Activated T-helper 2 cell treated with anti-CD3 and anti-CD28 coated beads, Interferon-gamma antibody, Interleukin-2, Interleukin-4, amounts not matched to agents 10 μg/mL and 5 μg/mL and 100 μg/mL, durations not matched to agents 14 hours and 24 hours and 36 hours (primary cell): ENCODE measurements at places on chromosomes 13 and 19. TPM values are rescaled to one million over a fixed set of nuclear protein-coding genes. Genes with fewer than 3 reads are reported as not detected.

Gene PLEKHF1
- 28.0 and 30.3 TPM in 2 replicates for total RNA-seq

GRCh38 chr13:97429681-97430081, 4.3 kb upstream of the RAP2A start:
- DNase-seq: no peak

DNA sequence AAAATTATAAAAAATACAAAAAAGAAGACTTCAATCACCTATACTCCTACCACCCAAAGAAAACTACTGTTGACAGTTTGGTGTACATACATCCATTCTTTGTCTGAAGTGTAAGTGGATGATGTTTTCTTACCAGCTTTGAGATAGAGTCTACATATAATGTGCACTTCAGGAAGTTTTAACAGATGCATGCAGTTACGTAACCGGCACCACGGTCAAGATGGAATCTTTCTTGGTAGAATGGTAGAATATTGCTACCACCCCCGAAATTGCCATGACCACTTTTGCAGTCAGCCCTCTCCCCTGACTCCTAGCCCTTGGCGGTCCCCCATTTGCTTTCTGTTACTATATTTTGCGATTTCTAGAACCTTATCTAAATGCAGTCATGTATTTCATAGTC, 1.4 kb downstream of the CUL4A start:
- DNase-seq: no peak

DNA sequence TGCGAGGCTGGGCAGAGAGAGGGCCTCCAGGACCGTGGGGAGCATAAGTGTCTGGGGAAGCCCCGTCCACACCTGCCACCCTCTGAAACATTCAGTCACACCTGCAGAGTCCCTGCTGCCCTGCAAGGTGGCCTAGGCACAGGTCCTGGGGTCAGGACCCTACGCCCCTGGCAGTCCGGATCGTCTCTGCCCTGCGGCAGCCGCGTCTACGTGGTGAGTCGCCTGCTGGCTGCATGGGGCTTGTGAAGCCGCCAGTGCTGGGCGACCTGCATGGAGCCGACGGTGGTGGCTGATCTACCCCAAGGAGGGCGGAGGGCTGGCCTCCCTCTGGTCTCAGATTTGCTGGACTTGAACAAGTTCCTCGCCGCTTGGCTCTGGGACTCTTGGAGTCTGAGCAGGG, 13.0 kb downstream of the FZR1 start:
- no peak for DNase-seq

DNA sequence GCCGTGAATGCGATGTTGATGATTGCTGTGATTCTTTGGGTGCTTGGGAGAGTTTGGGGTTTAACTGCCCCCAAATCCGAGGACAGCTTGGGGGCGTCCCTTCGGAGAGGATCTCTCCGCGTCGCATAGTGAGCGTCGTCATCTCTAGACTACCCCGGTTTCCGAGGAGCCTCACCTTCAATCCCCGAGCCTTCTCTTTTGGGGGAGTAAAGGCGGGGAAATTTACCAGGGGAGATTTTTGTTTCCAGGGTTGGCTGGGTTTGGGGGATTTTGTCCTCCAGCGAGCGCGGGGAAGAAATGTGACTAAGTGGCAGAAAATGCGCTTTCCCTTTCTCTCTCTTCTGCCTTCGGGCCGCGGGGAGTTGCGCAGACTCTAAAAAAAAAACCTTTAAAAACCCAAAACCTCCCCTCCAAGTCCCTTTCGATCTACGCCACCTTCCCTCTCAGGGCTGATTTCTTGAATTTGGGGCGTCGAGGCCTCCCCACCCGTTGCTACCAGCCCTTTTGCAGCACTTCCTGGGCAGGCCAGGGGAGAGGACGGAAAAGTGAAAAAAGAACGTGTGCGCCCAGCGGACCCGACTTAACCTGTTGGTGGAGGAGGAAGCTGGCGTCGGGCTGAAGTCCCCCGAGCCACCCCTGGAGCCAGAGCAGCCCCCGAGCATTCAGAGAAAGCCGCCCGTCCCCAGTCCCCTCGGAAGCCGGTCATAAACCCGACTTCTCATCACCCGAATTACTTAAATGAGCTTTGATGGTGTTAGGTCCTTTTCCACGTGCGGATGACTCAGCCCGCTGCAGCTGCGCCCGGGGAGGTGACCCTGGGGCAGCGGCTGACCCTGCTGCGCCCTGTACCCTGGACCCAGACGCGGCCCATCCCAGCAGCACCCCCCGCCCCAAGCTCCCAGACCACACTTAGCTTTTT, 17.7 kb downstream of the NFIX start:
- DNase-seq: no peak

- no peak for DNase-seq
Observed at GRCh38 chr19:54947381-54947780, at the start of gene NLRP7. NLRP7 (minus strand) TSS chr19:54947530.
